ENCODE measurements at places on chromosomes 5 and 9. TPM values are rescaled to one million over a fixed set of nuclear protein-coding genes. Genes with fewer than 3 reads are reported as not detected.

DNA sequence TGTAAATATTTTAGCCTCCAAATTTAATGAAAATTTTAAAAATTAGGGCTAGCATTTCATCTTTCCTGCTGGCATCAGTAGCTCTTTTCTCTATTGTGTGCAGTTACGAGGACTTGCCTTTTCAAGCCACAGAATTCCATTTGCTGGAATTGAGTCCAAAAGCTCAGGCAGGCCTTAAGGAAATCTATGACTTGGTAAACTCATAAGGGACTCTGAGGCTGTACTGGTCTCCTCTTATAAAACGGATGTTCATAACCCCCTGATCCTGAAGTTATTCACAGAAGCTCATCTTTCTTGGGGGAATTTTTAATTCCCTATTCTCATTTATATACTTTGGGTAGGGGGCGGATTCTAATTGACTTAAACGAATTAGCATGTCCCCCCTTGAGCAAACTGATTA, 23.4 kb downstream of the ANKRA2 start:
- DNase-seq, result no peak

DNA sequence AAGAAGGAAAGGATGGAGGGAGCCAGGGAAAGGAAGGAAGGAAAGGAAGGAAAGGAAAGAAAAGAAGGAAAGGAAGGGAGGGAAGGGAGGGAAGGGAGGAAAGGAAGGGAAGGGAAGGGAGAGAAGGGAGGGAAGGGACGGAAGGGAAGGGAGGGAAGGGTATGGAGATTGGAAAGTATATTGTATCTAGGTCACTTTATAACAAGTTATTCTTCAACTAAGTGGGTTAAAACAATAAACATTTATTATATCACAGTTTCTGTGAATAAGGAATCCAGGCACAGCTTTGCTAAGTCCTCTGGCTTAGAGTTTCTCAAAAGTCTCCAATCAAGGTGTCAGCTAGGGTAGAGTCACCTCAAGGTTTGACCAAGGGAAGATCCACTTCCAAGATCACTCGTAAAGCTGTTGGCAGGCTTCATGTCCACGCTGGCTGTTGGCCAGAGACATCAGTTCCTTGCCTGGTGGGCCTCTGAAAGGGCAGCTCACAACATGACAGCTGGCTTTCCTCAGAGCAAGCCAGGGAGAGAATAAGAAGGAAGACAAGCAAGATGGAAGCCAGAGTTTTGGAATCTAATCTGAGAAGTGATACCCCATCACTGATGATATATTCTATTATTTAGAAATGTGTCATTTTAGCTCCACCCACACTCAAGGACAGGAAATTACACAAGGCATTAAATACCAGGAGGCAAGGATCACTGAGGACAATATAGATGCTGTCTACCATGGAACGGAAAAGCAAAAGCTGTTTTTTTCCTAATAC, 105.1 kb downstream of the DEPDC1B start:
- DNase-seq, result no peak

GRCh38 chr5:56323505-56323904, 90.4 kb upstream of the ANKRD55 start:
- DNase-seq, result no peak

DNA sequence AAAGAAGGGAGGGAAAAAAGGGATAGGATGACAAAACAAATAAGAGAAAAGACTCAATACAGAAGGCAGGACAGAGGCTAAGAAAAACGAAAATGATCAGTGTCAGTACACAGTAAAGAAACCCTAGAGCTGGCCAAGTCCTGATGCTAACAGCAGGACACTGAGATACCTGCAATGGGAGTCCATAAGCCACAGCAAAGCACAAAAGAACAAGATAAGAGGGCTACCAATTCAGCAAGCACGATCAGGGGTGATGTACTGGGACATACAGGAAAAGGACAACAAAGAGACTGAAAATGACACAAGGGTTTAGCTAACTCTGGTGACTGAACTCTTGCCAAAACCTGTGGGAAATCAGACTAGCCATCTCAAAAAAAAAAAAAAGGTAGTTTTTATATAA, 1072.6 kb upstream of the COX7C start:
- no peak for DNase-seq

GRCh38 chr9:126295936-126296600, 30.6 kb upstream of the MVB12B start:
- DNase-seq, result peak; percentile 95

GRCh38 chr5:91182763-91183162, 200.4 kb downstream of the ARRDC3 start:
- no peak for DNase-seq

Gene TRIM36
- 2.2 TPM for total RNA-seq

All from vagina (tissue), 2 donors.